SW480 (cell line): ENCODE measurements at places on chromosomes 7 and 10.

- no peak for DNase-seq
Measured at GRCh38 chr10:96509017-96509641, 4.6 kb downstream of the TLL2 start.

DNA sequence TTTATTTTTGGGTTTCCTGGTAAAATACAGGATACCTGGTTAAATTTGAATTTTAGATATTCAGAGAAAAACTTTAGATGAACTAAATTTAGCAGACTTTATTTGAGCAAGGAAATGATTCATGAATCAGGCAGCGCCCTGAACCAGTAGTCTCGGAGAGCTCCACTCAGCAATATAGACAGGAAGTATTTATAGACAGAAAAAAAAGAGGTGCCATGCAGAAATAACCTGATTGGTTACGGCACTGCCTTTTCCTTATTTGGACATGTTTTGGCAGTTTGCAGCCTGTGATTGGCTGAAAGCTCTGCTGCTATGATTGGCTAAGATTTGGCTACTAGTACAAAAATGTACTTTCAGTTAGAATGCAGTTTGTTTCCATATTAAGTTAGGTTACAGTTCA, 198.3 kb upstream of the DKK1 start:
- DNase-seq = no peak

GRCh38 chr10:128186959-128187787, 61.0 kb upstream of the MKI67 start:
- no peak for DNase-seq

- DNase-seq = no peak
Measured at GRCh38 chr10:88437411-88437810, 145.7 kb downstream of the RNLS start.

DNA sequence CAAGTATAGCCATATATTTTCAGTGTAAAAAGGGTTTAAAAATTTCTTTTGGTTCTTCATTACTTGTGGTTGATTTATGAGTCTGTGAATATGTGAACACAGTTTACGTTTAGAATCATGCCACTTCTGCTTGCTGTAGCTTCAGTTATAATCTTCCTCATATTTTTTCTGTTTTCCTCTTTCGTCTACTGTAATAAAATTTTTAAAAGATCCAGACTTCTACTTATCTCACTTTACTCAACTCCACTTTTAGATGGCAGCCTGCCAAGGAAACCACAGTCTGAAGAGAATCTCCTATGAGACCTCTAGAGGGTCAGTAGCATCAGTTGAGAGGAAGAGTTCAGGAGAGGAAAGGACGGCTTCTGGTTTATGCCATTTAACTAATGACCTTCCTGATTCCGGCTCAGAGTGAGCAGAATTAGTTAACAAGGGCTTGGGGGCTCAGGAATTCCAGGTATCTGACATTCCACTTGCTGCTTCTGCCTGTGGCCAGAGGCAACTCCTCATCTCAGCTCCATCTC, 21.4 kb downstream of the CREB5 start:
- no peak for DNase-seq

GRCh38 chr7:12898620-12899019, 211.2 kb downstream of the ARL4A start:
- DNase-seq = no peak

DNA sequence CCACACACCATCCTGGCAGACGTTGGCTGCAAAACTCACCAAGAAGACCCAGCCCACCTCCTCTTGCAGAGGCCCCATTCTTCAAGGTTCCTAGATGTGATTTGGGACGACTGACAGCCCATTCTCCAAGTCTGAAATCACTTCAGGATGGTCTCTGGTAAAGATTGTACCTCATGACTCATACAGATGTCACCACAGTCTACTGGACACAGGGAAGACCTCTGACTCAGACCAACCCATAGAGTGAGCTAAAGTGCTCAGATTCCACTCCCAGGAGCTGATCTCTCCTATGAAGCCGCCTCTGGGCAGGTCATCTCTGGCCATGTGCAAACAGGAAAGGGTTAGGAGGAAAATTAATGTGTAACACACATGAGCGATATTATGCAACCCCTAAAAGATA, 102.4 kb upstream of the VWC2 start:
- DNase-seq = peak; percentile 28

DNA sequence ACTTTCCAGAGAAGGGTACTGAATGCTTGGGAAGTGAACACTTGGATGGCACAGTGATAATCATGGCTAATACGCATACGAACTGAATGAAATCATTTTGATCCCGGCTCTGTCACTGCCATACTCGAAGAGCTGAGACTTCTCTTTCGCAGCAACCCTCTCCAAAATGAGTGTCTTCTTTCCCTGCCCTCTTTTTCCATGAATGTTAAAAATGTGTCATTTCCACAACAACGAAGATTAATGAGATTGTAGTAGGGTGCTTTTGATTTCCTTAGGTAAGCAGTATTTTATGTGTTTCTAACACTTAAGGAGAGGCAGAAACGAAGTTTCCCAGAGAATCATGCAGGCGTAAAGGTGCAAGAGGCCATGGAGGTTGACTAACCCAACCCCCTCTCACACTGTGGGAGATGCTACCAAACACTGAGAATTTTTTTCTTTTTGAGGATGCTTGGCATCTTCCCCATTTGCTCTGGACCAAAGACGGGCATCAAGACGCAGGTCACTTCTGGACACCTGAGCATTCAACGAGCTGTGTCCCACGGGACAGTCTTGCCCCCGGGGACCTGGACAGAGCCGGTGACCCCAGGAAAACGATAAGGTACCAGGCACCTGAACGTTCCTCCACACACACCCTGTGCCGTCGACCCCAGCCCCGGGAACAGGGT, 823 bp downstream of the COPG2 start:
- peak; percentile 19 for DNase-seq

DNA sequence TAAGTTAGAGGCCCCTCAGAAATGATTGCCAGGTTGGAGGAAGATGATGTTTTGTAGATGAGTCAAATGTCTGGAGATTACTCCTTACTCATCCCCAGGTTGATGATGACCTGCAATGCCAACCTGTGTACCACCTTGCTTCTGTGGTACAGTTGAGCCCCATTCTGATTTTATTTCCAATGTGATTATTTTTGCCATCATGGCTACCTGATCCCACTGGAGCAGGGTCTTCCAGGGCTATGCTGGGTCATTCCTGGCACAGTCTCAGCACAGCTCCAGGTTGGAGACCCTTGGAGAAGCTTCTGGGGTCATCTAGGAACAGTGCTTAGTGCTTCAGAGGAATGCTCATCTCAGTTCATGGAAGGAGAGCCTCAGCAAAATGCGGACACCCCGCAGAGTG, 34.3 kb downstream of the LRRC18 start:
- DNase-seq = no peak

GRCh38 chr7:17123020-17123419, 175.4 kb upstream of the AHR start:
- DNase-seq = no peak

GRCh38 chr10:65365878-65366277, 1560.0 kb upstream of the LRRTM3 start:
- no peak for DNase-seq

DNA sequence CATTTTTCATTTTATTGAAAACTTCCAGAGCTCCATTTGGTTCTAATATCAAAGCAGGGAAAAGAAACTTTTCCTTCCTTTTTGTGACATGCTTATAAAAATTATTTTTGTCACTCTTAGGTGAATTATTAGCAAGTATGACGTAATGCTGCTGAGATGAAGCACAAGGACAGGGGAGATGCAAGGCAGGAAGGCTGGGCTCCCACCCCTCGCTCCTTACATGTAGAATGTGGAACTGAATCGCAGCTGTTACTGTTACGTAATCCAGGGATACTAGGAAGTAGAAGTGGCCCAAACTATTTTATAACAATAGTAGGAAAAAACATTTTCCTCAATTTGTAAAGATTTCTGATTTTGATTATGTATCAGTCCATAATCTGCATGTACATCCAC, 17.1 kb upstream of the GTPBP4 start:
- DNase-seq = no peak

- DNase-seq = peak; percentile 92
Measured at GRCh38 chr7:24965831-24966708, 13.9 kb downstream of the OSBPL3 start.

DNA sequence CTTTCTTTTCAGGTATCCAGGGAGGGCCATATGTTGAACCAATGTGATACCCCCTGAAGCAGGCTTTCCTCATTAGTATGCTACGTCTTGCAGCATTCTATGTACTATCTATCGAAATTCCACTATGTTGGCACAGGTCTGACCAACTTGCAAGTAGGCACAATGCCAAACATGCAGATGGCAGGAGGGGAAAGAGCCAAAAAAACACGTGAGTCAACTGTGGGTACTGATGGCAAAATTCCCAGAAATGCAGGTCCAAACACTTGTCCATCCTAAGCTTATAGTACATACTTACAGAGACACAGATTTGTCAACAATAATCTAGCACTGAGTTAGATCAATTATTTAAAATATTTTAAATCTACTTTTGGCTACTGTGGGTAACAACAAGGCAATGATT, 394.9 kb downstream of the DGKB start:
- DNase-seq = no peak

DNA sequence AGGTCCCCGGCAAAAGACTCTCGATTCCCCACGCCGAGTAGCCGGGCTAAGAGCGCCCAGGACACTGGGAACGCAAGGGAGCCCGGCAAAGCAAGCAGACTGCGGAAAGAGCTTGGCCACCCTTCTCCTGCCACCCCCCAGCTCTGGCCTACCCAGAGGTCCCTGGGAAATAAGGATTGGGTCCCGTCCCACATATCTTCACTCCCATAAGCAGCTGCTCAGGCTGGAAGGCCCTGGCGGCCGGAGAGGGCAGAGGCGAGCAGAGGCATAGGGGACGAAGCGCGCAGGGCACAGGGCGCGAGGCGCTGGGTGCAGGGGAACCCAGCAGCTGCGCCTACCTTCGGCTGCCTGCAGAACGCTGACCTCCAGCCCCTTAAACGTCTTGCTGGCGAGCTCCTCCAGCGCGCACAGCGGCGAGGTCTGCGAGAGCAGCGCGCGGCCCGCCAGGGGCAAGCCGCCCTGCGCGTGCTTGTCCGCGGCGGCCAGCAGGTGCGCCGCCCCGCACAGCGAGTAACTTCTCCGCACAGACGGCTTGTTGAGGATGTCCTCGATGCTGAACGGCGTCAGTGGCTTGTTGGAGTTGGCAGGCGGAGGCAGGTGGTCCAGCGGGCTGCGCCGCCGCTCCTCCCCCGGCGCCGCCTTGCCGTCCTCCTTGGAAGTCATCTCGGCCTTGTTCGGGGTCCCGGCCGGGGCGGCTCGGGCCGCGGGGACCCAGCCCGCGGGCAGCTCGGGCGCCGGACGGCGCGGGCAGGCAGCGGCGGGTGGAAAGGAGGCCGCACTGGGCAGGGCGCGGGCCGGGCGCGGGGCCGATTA, 904 bp downstream of the LBX1 start:
- DNase-seq = no peak

DNA sequence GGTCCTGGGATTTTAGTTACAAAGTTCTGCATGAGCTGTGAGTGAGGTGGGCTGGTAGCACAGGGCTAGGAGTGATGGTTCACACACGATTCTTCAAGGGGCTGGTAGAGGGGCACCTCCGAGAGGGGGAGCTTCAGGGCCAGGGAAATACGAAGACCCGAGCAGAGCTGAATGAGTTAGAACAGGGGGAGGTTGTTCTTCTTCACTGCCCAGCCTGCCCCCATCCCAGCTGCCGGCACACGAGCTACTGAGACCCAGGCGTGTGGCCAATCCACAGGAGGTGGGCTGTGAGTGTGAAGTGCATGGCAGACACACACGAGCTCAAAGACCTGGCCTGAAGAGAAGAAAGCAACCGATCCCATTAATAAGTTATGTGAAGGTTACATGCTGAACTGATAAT, 256.2 kb upstream of the ZNF32 start:
- DNase-seq = no peak

- no peak for DNase-seq
Measured at GRCh38 chr7:46448478-46448877, 527.4 kb upstream of the IGFBP3 start.

- DNase-seq = no peak
Measured at GRCh38 chr10:5511231-5511884, 12.0 kb upstream of the CALML5 start.

- DNase-seq = no peak
Measured at GRCh38 chr10:109191341-109191740, 732.0 kb downstream of the XPNPEP1 start.

GRCh38 chr7:125506331-125506730, 576.7 kb upstream of the POT1 start:
- DNase-seq = no peak

- no peak for DNase-seq
Measured at GRCh38 chr10:24344279-24344678, 135.3 kb downstream of the KIAA1217 start.

DNA sequence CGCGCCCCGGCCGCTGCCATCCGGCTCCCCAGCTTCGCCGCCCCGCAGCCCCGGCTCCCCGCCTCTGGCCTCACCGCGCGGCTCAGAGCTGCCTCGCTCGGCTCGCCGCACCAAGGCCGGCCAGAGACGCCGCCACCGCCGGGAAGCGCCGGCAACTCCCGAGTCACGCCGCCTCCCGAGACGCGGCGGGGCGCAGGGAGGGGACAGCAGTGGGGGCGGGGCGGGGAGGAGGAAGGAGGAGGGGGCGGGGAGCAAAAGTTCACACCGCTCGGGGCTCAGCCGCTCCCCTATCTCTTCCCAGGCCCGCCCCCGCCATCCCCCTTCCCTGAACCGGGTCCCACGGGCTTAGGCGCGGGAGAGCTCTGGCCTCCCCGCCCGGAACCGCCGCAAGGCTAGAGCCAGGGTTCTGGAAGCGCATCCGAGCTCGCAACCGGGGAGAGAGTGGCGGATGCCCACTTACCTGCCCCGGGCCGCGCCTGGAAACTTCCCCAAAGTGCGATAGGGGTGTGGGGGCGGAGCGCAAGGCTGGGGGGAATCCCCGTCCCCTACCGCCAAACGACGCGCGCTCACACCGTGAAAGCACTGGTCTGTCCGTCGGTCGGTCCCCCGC, 1.0 kb downstream of the CHST15 start:
- DNase-seq = peak; percentile 47

GRCh38 chr7:27146491-27147198, 929 bp downstream of the HOXA6 start:
- DNase-seq = no peak
